ENCODE measurements at places on chromosomes 1 and 21.

- DNase-seq, result no peak
These were observed 254.4 kb upstream of the POU3F1 start for GRCh38 chr1:38301040-38301439.

GRCh38 chr1:43537423-43538142 lies 6.9 kb downstream of the PTPRF start:
- no peak for DNase-seq

DNA sequence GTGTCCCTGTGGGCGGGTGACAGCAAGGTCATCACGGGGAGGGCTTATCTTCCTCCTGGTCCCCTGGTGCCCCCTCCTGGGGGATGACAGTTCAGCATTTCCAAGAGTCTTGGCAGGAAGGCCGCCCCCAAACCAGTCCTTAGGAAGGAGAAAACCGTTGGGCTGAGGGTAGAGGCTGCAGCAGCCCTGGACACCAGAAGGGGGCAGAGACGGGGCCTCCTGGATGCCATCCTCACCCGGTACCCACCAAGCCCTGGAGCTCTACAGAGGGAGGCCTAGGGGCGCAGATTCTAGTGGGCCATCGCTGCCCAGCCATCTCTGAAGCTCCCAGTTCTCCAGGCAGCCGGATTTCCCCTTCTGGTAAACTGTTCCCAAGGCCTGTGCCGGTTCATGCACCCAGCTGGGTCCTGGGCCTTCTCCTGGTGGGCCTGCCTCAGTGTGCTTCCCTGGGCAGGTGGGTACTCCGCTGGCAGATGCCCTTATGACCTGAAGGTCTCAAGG lies 14.8 kb upstream of the ZNF669 start:
- peak; percentile 26 for DNase-seq

DNA sequence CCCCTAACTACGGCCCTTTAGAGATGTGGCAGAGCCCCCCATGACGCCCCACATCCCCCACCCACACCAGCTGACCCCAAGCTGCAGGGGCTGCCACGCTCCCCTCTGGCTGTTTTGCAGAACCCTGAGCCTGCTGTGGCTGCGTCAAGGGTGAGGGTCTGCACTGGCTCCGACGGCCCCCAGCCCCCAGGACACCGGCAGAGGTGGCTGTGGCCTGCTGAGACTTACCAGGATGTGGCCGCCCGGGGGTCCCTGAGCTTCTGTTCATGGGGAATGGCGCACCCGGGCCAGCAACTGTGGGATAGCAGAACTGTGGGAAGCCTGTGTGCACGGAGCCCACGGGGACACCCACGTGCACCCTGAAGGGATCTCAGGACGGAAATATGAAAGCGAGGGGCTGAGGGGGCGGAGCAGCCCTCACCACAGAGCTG lies 12.8 kb upstream of the RNF223 start:
- DNase-seq, result no peak

DNA sequence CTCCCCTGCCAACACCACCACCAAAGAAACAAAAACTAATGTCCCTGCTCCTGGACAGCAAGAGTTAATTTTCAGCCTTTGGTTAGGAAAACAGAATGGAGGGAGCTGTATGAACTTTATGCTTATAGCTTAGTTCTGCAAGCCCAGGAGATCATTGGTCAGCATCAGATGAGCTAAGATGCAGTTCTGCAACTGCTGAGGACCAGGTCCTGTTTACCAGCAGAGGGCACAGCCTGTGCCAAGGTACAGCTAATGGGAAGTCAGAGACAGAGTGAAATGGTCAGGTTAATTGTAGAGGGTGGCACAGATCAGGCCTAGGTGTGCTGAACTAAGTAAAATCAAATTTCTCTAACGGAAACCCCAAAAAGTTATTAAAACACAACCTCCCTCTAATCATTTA lies 161.3 kb downstream of the ROR1 start:
- DNase-seq, result peak; percentile 8

- no peak for DNase-seq
These were observed 19.4 kb downstream of the RRP15 start for GRCh38 chr1:218304281-218305039.

DNA sequence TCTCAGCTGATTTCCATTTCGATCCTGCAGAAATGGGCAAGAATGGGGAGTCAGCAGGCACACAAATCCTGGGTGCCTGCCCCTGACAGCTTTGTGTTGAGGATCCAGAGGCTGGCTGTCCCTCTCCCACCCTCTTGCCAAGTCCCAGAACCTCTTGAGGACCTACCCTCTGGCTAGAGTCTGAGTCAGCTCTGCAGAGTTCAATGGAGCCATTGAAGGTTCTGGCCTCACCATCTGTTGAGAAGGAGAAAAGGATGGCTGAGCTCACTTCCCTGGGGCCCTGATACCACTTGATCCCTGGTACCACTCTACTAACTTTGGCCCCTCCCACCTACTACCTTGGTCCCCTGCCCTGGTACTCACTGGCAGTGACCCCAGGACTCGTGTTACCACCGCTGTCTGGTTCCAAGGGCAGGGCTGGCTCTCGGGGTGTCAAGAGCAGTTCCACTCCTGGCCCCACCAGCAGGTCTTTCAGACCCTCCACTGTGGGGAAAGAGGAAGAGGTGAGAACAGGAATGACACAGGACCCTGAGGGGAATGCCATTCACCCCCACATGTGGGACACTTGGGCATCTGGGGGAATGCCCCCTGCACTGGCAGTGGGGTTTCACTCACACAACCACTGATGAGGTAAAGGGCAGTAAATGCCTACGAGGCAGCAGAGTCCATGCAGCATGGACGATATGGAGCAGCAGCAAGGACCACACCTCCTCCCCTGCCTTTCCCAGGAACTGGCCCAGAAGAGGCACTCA lies 10.5 kb downstream of the RXFP4 start:
- no peak for DNase-seq
